ENCODE measurements at places on chromosomes 16 and 17.

GRCh38 chr17:17812211-17813054 is 24.4 kb downstream of the SREBF1 start:
- peak; percentile 72 for DNase-seq

- DNase-seq: peak; percentile 37
These were observed 4.4 kb downstream of the CBX4 start for GRCh38 chr17:79834565-79835469.

DNA sequence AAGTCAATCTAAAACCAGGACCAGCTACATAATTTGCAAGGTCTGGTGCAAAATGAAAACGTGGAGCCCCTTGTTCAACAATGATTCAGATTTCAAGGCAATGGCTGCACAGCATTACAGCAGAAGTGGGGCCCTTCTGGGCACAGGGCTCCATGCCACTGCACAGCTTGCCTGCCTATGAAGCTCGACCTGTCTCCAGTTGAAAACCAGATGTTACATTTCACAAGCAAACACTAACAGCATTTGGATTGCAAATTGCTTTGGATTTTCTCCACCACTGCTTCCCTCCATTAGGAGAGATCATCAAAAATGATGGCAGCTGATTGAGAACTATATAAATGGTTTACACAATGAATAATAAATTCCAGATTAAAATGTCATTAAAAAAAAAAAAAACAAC is 551.4 kb upstream of the ZFHX3 start:
- DNase-seq: no peak

- DNase-seq: no peak
These were observed 9.8 kb downstream of the CBFA2T3 start for GRCh38 chr16:88966986-88967829.

DNA sequence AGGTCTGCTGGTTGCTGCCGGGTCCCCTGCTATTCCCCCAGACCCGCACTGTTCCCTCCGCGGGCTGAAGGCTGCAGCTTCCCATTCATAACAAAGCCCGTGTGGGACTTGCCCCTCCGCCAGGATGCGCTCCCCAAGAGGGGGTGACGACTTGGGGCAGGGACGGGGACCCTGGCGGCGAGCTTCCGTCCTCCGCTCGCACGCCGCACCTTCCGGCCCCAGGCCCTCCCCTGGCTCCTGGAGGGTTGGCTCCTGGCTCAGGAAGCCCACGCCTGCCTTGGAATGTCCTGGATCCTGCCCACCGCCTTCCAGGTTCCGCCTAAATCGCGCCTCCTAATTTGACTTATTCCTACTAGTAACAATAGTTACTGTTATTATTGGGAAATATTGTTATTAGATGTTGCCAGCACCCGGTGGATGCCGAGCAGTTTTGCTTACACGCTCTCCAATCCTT is 1.1 kb upstream of the TFAP4 start:
- peak; percentile 50 for DNase-seq

DNA sequence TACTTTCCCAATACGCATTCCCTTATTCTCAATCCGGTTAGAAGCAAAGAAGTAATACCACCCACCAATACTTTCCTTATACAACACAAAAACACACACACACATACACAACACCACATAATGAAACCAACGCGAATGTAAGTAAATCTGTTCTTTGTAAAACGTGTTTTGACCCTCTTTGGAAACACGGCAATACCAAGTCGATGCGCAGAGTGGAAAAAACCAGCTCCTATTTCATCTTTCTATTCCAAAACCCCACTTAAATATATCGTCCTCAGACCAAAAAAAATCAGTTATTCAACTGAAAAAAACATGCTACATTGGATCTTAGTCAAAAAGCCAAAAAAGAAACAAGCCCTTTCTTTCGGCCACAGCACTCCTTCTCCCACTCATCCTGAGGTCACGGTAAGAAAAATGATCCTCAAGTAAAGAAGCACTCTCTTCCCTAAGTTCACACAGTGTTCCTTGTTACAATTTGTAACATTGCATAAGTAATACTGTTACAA is 31.0 kb upstream of the ARL4D start:
- DNase-seq: peak; percentile 16

DNA sequence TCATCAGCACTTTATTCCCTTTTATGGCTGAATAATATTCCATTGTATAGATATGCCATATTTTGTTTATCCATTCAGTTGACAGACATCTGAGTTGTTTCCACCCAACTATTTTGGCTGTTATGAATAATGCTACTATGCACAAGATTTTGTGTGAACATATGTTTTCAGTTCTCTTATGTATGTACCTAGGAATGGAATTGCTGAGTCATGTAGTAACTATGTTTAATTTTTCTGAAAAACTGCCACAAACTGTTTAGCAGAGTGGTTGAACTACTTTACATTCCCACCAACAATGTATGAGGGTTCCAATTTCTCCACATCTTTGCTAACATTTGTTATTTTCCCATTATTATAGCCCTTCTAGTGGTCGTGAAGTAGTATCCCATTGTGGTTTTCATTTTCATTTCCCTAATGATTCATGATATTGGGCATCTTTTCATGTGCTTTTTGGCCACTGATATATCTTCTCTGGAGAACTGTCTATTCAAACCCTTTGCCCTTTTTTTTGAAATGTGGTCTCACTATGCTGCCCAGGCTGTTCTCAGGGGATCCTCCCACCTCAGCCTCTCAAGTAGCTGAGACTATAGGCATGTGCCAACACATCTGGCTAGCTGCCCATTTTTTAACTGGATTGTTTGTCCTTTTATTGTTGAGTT is 26.3 kb downstream of the SMURF2 start:
- no peak for DNase-seq

- no peak for DNase-seq
These were observed 3.0 kb downstream of the PRR29 start for GRCh38 chr17:64001091-64001579.

Data from left colon (tissue), 2 donors.